ENCODE measurements at places on chromosomes 3 and 15. TPM values are rescaled to one million over a fixed set of nuclear protein-coding genes. Genes with fewer than 3 reads are reported as not detected.

- DNase-seq: no peak
These were observed 167.0 kb downstream of the ATP10A start for GRCh38 chr15:25695875-25696760.

- DNase-seq: no peak
These were observed 101.9 kb downstream of the CHDH start for GRCh38 chr3:53744351-53744750.

GRCh38 chr3:177015881-177016280 lies 181.4 kb downstream of the TBL1XR1 start:
- DNase-seq: no peak

GRCh38 chr3:23341147-23341838 lies 138.2 kb downstream of the UBE2E2 start:
- DNase-seq: no peak

GRCh38 chr3:31275038-31275572 lies 257.6 kb upstream of the STT3B start:
- no peak for DNase-seq

- peak; percentile 71 for DNase-seq
These were observed at the start of gene TEX55 for GRCh38 chr3:119145500-119146167. TSS of gene TEX55 (plus strand) at chr3:119146165. CDS start at chr3:119146190, 25 bp downstream.

DNA sequence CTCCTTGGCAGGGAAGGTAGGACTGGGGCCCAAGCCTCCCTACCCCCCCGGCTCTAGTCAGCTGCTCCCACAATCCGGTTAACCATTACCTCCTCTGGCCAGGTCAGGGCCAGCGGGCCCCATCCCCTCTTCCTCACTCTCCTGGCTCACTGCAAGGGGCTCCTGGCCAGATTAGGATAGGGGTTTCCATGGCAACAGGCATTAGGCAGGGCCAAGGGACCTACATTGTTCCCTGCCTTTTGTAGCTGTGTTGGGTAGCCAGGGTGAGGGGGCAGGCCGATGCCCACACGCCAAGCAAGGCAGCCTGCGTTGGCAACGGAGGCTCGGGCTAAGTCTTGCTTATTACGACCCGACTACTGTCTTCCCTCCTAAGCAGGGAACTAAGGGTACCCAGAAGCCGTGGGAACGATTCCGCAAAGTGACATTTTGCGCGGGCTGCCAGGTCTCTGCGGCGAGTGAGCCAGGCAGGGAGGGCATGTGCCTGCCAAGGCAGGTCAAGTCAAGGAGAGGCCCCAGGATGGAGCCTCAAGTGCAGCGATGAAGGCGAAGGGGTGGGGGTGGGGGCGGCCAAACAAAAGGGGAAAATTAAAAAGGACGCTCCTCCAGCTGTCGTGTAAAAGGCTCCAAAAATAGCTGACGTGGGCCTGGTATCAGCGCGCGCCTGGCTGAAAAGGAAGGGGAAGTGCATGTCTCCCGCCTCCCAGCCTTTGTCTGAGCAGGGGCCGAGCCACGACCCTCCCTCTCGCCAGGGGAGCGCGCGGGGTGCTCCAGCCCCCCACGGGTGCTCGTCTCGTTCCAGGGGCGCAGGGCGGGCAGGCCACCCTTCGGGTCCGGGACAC lies 919 bp downstream of the IDH2 start:
- peak; percentile 61 for DNase-seq

DNA sequence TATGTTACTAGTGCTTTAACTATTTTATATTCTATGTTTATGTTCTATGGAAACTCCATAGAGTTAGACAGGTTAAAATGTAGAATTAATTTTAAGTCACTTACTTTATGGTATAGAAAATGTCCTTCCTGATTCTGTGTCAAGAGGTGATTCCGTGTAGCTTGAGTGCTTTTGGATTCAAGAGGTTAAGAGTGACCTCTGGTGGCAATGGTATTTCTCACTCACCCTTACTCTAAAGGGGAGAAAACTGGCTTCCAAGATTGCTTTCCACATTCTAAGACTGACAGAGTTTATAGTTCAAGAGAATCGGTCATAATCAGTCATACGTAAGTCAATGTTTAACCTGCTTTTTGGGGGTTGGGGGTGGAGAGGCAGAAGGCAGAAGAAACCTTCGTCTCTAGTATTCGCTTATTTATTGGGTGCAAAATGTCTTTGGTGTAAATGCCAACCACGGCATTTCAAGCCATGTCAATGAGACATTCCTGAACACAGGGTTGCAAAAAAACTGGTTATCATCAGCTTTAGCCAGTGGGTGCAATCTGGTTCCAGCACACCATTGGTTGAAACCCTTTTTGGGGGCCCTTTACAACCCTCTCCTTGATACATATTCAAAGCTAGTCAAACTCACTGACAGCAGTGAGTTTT lies 92.0 kb upstream of the VGLL3 start:
- no peak for DNase-seq

GRCh38 chr3:182238126-182238525 lies 526.4 kb downstream of the SOX2 start:
- peak; percentile 59 for DNase-seq

DNA sequence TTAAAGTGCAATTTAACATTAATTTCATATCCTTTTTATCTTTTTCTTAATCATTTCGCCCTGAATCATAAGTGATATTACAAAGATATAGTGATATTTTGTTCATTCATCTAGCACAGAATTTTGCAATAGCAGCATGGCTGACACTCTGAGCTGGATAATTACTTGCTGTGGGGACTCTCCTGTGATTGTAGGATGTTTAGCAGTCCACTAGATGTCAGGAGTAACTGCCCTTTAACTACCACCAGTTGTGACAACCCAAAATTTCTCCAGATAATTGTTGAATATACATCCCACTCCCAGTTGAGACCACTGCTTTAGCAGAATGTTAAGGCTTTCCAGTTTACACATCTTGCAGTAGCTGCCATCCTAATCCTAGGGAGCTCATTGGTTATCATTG lies 196.8 kb upstream of the MBNL1 start:
- no peak for DNase-seq

GRCh38 chr3:150299201-150299600 lies 108.9 kb upstream of the TSC22D2 start:
- peak; percentile 69 for DNase-seq

DNA sequence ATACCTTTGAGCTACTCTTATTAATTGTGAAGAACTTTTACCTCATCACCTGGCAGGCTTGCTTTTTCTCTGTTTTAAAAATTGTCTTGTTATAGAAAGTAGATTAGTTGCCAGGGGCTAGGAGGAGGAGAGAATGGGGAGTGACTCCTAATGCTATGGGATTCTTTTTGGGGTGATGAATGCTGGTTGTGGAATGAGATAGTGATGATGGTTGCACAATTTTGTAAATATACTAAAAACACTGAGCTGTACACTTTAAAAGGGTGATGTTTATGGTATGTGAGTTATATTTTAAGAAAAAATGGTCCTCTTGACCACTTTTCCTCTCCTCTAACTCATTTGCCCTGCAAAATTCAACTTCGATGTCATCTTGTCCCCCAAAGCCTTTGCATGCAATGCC lies 31.8 kb upstream of the LRIG1 start:
- no peak for DNase-seq

DNA sequence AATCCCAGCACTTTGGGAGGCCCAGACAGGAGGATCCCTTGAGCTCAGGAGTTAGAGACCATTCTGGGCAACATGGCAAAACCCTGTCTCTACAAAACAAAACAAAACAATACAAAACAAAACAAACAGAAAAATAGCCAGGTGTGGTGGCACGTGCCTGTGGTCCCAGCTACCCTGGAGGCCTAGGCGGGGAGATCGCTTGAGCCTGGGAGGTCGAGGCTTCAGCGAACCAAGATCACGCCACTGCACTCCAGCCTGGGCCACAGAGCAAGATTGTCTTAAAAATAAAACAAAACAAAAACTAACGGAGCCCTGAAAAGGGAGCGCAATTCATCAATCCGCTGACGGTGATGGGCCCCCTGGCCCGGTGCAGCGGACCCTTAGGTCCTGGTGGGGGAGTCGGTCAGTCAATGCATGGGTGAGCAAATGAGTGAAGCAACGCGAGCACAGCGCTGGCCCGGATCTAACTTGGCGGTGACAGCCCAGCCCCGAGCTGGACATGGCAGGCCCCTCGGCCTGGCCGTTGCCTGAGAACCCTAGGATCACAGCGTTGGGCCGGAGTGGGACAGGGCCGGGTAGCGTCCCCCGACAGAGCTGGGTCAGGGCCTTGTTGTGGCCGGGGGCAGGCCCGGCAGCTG lies 52.4 kb upstream of the BLM start:
- DNase-seq: peak; percentile 75

DNA sequence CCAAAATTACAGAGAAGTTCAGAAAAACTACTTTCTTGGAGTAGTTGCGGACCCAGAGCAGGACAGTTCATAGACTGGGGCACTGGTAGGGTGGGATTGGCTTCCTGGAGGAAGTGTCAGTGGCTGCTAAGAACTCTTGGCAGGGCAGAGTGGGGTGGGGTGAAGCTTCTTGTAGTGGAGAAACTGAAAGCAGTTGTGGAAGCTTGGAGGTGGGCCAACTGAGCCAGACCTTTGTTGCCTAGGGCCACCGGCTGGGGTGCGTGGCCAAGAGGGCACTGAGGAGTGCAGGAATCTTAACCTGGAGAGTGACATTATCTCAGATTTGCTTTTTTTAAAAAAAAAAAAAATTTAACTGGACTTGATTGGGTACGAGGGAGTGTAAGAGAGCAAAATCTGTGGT lies 3.1 kb downstream of the KAT2B start:
- DNase-seq: no peak

DNA sequence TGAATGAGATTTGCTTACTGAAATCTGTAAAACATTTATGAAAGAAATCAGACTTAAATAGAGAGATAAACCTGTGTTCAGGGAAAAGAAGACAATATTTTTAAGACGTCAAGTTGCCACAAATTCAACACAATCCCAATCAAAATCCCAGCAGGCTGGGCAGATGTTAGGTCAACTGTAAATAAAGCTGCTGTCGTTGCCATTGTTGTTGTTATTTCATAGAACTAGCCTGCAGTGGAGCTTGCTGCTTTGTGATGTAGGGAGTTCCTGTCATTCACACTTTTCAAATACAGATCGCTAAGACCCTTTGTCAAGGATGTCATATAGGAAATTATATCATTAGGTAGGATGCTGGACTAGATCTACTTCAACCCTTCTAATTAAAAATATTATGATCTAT lies 123.1 kb downstream of the NEO1 start:
- no peak for DNase-seq

- no peak for DNase-seq
These were observed 69.5 kb downstream of the TIPARP start for GRCh38 chr3:156743859-156744258.

- DNase-seq: no peak
These were observed 209.0 kb downstream of the ARRDC4 start for GRCh38 chr15:98169551-98169950.

GRCh38 chr15:39497016-39497758 lies 83.7 kb upstream of the THBS1 start:
- no peak for DNase-seq

GRCh38 chr15:80452166-80452565 lies 48.0 kb downstream of the ARNT2 start:
- DNase-seq: no peak

GRCh38 chr3:75896265-75896664 lies 110.9 kb upstream of the ZNF717 start:
- no peak for DNase-seq

DNA sequence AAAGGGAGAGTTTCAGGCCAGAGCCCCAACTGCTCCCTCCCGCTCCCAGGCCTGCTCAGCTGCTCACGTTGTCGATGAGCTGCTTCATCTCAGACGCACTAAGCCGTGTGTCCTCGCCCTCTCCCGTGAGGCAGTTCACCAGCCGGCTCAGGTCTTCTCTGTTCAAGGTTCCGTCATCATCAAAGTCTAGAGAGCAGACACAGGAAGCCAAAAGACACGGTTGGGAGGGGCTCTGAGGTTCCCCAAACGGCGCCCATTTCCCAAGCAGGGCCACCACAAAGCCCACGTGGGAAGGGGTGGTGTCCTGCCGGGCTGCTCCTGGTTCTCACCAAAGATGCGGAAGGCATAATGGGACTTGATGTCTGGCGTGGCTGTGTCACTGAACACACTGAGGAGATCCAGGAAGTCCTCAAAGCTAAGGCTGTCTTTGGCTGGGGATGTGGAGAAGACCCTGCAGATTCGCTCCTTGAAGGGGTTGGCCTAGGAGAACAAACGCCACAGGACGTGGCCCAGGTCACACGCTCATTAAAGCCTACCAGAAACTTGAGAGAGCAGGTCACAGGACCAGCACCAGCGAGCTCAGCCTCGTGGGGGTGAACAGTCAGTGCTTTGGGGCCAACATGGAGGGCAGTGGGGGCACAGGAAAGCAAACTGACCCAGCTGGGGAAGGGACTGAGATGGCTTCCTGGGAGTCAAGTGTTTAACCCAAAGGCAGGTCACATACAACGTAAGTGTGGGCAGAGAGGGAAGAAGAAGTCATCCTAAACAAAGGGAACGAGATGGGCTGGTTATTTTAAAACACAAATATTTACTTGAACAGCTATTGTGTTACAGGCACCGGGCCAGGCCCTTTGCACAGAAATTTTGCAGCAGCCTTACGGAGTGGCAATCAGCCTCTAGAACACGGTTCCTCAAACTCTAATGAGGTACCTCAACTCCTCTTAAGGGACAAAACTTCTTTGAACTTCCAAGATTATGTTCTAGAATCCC lies 2.4 kb downstream of the CIB1 start:
- no peak for DNase-seq

GRCh38 chr3:149965278-149965677 lies 5.4 kb downstream of the PFN2 start:
- no peak for DNase-seq

GRCh38 chr15:29220852-29221251 lies 48.8 kb downstream of the NSMCE3 start:
- no peak for DNase-seq

GRCh38 chr3:157464321-157464720 lies 27.7 kb downstream of the PTX3 start:
- no peak for DNase-seq

- DNase-seq: peak; percentile 20
These were observed 72.5 kb upstream of the PRR23C start for GRCh38 chr3:139117136-139117675.

GRCh38 chr3:171980578-171981270 lies 58.7 kb upstream of the FNDC3B start:
- peak; percentile 73 for DNase-seq

- no peak for DNase-seq
These were observed 39.9 kb downstream of the NKIRAS1 start for GRCh38 chr3:23876923-23877322.

- DNase-seq: no peak
These were observed 5.8 kb upstream of the DIS3L start for GRCh38 chr15:66287461-66288057.

The ALDH1L1 gene
- 60.0 TPM for total RNA-seq

The COL8A1 gene
- total RNA-seq: 24.2 TPM

The HIGD2B gene
- not detected for total RNA-seq

The ZBTB38 gene
- total RNA-seq: 113 TPM

The DNAH12 gene
- 0.38 TPM for total RNA-seq

The RARB gene
- total RNA-seq: 14.7 TPM

The CLDN18 gene
- total RNA-seq: not detected

The GMNC gene
- total RNA-seq: 1.9 TPM

The CYP1A2 gene
- total RNA-seq: not detected

The SLC12A1 gene
- total RNA-seq: 201 TPM

The TAGLN3 gene
- total RNA-seq: 0.79 TPM

The PLSCR4 gene
- total RNA-seq: 33.0 TPM

The MESP2 gene
- 0.47 TPM for total RNA-seq

The ABHD17C gene
- total RNA-seq: 18.8 TPM
